ENCODE measurements at places on chromosomes 13 and 19.
A peak's percentile ranks its signal among the peaks of the same experiment; 100 is the strongest.

GRCh38 chr13:84616864-84617263, 734.6 kb upstream of the SLITRK1 start:
- DNase-seq = no peak

GRCh38 chr19:57321751-57322150, 1.5 kb downstream of the ZNF543 start:
- DNase-seq = no peak

DNA sequence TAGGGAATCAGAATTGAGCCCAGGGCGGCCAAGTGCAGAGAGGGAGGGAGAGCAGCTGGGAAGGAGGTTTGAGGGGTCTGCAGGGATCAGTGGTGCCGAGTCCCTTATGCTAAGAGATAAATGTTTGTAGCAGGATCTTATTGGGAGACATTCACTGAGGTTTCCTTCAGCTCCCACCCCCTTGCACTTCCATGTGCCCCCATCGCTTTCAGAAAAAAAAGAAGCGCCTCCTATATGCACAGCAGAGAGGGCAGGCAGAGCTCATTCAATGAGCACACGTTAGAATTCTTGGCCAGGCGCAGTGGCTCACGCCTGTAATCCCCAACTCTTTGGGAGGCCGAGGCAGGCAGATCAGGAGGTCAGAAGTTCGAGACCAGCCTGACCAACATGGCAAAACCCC, 28.0 kb downstream of the CYP4F2 start:
- no peak for DNase-seq

DNA sequence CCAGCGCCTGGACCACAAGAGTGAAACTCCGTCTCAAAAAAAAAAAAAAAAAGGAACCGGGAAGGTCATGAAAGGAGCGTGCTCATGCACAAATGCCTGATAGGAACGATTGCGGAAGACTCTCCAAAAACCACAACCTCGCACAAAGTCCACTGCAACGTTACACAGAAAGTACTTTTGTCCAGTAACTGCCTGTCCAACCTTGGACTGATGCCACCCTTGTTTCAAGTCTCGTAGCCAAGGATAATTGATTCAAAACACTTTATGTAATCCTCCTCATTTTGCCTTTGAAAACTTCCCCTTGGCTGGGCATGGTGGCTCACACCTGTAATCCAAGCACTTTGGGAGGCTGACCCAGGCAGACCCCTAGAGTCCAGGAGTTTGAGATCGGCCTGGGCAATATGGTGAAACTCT, 13.7 kb downstream of the LGALS7 start:
- DNase-seq = no peak

DNA sequence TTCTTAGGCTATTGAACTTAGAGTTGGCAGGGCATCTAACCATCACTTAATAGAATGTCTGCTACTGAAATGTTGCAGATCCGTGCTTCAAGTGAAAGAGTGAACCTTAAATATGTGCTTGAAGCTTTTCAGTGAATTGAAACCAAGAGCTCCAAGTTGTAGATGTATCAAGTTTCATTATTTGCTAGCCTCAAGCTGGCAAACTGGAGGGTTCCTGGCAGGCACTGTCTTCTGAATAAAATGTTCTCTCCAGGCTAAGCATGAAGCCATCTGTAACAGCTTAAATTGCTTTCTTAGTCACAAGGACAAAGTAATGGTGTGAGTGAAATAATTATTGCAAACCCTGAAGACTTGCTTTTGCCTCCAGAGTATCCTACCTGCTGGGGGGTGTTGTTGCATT, 415.0 kb upstream of the SPRY2 start:
- DNase-seq = no peak

DNA sequence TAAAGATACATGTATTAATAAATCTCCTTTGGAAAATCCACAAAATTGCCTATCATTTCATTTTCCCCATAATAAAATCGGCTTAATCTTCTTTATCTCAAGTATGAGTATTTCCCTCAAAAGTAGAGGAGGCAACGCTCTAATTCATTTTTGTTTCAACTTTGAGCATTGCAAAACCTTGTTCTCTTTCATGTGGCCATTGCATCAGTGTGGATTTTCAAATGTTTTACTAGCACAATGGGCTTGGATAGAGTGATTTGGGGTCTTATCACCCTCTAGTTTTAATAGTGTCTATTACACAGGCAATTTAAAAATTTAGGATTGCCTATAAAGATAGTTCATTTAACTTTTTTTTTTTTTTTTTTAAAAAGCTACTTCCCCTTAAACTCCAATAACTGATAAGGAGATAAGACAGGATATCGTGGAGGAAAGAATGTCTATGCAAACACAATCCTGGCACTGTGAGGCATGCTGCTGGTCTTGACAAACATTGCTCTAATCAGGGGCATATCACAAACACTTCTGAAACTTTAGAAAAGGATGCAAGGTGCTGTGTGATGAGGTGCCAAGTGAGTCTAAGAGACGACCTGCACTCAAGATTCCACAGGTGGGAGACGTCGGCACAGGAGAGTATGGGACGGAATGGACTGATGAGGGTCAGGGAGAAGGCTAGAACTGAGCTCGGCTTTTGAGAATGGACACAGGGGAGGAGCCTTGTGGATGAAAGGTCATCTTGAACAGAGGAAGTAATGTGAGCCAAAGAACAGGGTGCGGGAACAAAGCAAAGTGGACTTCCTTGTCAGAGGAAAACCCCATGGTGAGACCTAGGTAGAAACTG, 199.7 kb downstream of the IRS2 start:
- no peak for DNase-seq

DNA sequence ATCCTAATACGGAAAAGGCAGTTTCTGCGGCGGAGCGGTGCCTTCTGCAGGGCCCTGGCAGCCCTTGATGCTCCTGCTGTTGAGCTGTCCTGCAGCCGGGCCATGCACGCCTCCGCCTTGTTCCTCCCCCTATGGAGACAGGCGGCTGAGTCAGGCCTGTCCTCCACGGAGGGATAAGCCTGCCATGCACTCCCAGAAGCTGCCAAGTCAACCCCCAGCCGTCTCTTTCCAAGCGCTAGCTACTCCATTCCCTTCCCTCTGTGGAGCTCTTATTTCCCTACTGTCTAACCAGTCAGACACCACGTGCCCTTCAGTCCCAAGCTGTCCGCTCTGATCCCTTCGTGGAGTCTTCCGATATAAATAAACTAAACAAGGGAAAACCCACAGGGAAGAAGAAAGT, 197.0 kb downstream of the COL4A1 start:
- DNase-seq = peak; percentile 52

DNA sequence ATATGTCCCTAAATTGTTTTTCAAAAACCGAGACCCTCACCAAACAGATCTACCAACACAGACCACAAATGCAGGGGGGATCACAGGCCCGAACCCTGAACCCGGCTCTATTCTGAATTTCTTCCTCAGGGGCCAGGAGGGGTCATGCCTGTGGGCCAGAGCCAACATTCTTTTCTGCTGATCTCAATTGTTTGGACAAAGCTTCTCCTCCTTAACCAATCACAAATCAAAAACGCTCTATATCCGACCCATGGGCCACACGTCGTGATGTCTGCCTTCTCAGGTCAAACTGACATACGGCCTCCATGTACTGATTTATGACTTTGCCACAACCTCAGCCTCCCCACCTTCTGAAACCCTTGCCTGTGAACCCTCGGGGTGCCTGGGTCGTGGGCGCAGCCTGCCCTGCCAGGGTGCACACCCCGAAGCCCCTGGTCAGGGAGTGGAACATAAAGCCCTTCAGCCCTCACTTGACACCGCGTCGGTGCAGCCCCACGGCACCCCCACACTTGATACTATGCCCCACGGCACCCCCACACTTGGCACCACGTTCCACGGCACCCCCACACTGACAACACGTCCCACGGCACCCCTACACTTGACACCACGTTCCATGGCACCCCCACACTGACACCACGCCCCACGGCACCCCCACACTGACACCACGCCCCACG, 58.4 kb upstream of the C13orf46 start:
- no peak for DNase-seq

DNA sequence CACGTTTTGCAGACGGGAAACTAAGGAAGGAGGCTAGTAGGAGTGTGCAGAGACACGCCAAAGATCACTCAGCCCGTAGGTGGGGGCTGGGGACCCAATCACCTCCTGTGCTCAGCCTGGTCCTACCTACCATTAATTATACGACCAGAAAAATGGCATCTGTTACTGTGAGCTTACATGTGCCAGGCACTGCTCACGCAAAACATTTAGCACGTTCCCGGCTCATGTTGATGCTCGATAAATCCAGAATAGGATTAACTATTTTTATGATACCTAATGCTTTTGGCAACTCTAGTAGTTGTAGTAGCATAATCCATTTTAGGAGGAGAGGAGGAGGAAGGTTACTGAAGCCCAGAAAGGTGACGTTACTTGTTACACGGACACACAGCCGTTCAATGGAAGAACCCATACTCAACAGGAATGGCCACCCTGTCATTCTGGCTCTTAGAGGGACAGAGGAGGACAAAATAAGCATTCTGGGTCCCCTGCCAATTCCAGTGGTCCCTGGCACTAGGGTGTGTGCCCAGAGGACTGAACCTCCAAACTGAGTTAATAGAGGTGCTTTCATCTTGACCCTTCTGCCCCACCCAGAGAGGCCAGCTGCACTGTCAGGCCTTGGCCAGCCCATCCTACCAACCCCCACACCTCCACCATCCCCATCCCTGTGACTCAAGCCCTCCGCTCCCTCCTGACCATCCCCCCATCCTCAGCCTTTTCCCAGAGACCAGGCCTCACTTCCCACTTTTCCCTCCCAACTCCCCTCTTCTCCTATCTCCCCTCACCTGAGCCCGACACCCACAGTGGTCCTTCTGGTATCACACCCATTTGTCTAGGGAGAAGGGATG, 5.0 kb upstream of the EML2 start:
- no peak for DNase-seq

GRCh38 chr13:40609972-40610726, 56.3 kb downstream of the FOXO1 start:
- no peak for DNase-seq

GRCh38 chr19:2391118-2391725, 31.2 kb downstream of the TMPRSS9 start:
- peak; percentile 47 for DNase-seq

- DNase-seq = no peak
Measured at GRCh38 chr19:18894254-18895037, 1.5 kb downstream of the CERS1 start.

DNA sequence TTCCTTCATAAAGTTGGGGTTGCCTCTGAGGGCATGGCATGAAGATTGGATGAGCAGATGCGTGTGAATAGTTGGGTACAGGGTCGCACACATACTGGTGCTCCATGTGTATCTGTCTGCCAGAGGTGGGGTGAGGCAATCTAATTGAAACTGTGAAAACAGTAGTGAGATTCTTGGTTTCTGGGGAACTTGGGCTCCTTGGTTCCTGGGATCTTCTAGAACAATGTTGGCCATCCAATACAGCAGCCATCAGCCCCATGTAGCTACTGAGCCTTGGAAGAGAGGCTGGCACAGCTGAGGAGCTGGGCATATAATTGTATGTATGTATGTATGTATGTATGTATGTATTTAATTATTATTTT, 616 bp downstream of the FCHO1 start:
- DNase-seq = no peak

DNA sequence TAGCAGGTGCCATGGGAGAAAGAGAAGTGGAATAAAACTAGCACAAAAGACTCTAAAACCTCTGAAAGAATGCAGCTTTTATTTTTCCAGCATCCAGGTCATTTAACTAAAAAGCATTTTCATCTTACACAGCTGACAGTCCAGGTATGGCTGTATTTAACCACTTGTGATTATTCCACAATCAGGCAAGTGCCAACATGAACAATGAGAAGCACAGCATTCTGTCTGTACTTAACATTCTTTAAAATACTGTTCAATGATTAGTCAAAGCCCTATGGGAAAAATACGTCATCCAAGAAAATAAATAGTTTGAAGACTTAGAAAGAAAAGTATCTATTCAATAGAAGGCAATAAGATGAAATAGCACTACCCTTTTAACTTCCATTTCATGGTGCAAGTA, 246.9 kb downstream of the LIG4 start:
- no peak for DNase-seq

DNA sequence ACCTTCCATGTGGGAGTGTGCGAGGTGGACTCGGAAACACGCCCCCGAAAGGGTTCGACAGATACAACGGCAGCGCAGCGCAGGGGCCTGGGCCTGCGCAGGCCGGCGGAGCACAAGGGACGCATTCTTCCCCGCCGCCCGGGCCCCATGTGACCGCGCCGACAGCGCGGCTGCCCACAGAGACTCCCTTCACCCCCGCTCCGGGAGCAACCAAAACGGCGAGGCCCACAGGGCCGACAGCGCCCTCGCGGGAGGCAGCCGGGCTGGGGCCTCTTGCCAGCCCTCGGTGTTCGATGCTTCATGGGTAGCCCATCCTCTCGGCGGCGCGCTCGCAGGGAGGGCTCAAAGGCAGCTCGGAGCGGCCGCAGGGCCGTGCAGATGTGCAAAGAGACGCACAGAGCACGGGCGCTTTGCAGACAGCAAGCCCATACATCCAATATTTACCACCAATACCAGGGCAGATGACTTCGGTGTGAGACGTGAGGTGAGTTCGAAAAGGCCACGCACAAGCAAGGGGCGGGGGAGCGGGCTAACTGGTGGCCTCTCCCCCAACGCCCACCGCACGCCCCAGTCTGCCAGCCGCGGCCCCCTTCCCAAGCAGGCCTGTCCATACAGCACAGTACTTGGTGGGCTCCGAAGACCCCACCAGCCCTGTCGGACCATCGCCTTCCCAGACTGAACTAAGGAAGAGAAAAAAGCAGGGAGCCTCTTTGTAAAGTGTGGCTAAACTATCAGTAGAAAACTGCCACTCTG, 89.9 kb downstream of the CRYL1 start:
- no peak for DNase-seq

DNA sequence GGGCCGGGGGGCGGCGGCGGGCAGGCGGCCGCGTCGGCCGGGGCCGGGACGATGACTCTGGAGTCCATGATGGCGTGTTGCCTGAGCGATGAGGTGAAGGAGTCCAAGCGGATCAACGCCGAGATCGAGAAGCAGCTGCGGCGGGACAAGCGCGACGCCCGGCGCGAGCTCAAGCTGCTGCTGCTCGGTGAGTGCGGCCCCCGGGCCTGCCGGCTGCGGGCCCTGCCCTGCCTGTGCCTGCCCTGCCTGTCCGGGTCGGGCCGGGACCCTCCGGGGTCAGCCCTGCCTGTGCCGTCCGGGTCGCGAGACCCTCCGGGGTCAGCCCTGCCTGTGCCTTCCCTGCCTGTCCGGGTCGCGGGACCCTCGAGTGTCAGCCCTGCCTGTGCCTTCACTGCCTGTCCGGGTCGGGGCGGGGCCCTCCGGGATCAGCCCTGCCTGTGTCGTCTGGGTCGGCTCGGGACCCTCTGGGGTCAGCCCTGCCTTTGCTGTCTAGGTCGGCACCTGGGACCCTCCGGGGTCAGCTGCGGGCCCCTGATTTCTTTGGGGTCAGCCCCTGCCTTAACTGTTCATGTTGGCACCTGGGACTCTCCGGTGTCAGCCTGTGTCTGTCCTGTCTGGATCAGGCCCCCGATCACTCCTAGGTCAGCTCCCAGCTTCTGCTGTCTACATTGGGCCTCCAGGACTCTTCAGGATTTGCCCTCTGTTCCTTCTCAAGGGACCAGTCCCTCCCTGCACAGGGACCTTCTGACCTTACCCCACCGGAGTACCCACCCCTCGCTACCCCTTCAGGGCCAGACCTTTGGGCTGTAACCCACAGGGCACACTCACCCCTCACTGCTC, 659 bp downstream of the GNA11 start:
- DNase-seq = no peak

- DNase-seq = no peak
Measured at GRCh38 chr19:50932690-50933083, 20.2 kb downstream of the KLK5 start.

GRCh38 chr13:48950501-48950875, 25.2 kb upstream of the FNDC3A start:
- DNase-seq = no peak

GRCh38 chr13:101258071-101258470, 158.2 kb downstream of the NALCN start:
- peak; percentile 39 for DNase-seq
